ENCODE measurements at places on chromosomes 1 and 21.

DNA sequence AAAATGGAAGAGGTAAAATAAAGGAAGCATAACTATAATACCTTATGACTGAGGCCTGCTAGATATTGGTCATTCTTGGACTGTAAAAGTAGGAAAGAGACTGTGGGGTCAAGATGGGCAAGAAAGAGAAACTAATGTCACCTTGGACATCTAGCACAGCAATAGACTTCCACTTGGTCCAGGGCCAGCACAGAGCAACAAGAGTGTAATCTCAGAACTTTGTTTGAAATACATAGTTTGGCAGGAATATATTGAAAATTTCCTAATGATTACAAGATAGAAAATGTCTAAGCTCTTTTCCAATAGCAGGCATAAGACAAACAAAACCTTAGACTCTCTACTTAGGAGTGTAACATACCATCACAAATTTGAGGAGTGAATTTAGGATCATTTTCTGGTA, 4.6 kb downstream of the LRRC8C start:
- no peak for DNase-seq

- no peak for DNase-seq
These were observed 19.9 kb downstream of the TBX19 start for GRCh38 chr1:168300626-168301025.

GRCh38 chr1:103582464-103582863, 11.1 kb downstream of the AMY2B start:
- DNase-seq: no peak

DNA sequence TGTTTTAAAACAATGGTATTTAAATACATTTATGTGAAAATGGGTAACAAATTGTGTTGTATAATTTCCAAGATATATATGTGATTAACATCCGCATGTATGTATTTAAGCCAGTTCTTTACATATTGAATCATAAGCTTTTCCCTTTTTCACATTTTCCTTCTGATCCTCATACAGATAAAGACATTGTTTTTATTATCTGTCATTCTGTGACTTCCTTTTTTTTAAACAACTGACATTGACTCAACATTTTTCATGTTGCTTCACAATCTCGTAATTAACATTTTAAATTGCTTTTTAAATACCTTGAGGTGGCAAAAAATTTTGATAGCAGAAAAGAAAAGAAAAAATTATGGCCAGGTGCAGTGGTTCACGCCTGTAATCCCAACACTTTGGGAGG, 1.4 kb downstream of the STXBP3 start:
- no peak for DNase-seq

- no peak for DNase-seq
These were observed 607.0 kb downstream of the AGBL4 start for GRCh38 chr1:49416758-49417157.

DNA sequence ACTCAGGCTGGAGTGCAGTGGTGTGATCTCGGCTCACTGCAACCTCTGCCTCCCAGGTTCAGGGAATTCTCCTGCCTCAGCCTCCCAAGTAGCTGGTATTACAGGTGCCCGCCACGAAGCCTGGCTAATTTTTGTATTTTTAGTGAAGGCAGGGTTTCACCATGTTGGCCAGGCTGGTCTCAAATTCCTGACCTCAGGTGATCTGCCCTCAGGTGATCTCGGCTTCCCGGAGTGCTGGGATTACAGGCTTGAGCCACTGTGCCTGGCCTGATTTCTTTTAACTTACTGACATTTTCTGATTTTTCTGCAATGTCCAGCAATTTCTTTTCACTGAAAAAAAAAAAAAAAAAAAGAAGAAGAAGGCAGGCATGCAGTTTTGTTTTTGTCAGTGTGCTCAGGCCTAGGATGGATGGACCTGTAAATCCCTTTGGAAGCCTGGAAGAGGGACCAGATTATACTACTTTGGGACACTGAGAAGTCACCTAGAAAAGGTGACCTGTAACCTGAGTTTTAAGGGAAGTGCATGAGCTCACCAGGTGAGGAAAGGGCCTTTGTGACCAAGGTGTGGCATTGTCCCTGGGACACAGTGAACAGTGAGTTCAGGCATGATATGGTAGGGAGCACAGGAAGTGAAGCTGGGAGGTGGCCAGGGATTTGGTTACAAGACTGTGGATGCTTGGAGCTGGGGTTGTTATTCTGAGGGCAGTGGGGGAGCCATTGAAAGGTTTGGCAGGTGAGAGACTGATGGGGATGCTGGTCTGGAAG, 2.7 kb upstream of the TMEM61 start:
- DNase-seq: no peak

- DNase-seq: no peak
These were observed 20.1 kb upstream of the ARHGAP29 start for GRCh38 chr1:94257444-94257843.

GRCh38 chr1:43671193-43671592, 21.2 kb downstream of the KDM4A start:
- no peak for DNase-seq

All from NCI-H748 treated with DMSO at 0.1 percent for 48 hours (cell line).